ENCODE measurements at places on chromosomes 2 and 18.

GRCh38 chr18:59540780-59541179 is 156.4 kb downstream of the CCBE1 start:
- DNase-seq, result no peak

- DNase-seq, result no peak
These were observed 69.9 kb downstream of the ZC3H6 start for GRCh38 chr2:112345030-112346027.

DNA sequence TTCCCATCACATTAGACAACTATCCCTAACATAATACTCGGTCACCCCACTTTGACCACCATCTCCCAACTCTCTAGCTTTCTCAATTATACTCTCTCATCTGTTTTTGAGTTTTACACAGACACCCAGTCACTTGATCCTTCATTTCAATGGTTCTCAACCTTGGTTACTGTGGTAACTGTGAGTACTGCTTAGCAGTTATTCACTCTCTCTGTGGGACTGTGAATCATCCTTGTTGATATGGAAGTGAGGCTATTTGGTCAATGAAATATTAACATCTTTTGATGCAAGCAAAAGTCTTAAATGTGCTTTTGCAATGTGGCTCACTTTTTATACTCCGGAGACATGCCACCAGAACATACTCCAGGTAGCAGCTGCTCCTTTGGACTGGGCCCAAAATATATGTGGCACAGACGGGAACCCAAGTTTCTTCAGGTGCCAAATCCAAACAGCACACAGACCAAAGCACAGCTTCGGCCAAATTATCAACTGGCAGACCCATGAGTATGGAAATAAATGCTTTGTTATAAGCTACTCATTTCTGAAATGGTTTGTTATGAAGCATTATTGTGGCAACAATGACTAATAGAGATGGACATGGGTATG is 75.0 kb upstream of the SLC25A52 start:
- DNase-seq, result no peak

- no peak for DNase-seq
These were observed 135.9 kb downstream of the ABCA12 start for GRCh38 chr2:215002500-215002899.

GRCh38 chr2:61962095-61962984 is 56.9 kb downstream of the COMMD1 start:
- no peak for DNase-seq

GRCh38 chr2:118654945-118655344 is 192.5 kb downstream of the EN1 start:
- DNase-seq, result no peak

GRCh38 chr2:240972201-240972600 is 26.2 kb upstream of the SNED1 start:
- DNase-seq, result no peak

GRCh38 chr2:101081375-101081907 is 69.7 kb downstream of the TBC1D8 start:
- DNase-seq, result no peak

DNA sequence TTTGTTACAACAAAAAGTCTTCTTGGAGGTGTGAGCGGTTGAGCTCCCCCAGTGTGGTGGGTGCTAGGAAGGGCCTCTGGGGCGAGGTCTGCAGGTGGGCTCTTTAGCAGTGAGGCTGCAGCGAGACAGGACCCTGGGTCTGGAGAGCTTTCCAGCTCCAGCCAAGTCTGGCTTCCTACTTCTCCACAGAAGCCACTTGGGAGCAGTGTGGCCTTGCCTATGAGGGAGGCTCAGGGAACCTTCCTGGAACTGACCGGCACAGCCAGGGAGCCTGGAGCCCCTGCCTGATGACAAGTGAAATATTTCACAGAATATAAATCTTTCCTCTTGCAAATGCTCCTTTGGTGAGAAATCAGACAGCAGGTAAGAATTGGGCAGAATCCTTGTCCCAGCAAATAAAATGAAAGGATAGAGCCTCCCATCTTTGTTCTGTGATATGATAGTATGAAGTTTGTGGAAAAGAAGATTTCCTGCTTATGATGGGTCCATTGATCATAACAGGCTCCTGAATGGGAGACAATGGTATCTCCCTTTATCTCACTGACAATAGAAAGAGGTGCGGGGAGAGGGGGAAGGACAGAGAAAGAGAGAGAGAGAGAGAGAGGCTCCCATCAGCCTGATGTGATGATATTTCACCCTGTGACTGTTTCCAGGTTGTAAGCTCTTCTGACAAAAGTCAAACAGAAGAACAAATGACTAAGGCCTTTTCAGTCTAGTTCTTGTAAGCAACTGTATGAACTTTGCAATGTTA is 289.8 kb upstream of the SPRED2 start:
- DNase-seq, result no peak

GRCh38 chr2:58866527-58866926 is 625.4 kb upstream of the FANCL start:
- no peak for DNase-seq

GRCh38 chr2:143764261-143764660 is 635.0 kb downstream of the ARHGAP15 start:
- no peak for DNase-seq

DNA sequence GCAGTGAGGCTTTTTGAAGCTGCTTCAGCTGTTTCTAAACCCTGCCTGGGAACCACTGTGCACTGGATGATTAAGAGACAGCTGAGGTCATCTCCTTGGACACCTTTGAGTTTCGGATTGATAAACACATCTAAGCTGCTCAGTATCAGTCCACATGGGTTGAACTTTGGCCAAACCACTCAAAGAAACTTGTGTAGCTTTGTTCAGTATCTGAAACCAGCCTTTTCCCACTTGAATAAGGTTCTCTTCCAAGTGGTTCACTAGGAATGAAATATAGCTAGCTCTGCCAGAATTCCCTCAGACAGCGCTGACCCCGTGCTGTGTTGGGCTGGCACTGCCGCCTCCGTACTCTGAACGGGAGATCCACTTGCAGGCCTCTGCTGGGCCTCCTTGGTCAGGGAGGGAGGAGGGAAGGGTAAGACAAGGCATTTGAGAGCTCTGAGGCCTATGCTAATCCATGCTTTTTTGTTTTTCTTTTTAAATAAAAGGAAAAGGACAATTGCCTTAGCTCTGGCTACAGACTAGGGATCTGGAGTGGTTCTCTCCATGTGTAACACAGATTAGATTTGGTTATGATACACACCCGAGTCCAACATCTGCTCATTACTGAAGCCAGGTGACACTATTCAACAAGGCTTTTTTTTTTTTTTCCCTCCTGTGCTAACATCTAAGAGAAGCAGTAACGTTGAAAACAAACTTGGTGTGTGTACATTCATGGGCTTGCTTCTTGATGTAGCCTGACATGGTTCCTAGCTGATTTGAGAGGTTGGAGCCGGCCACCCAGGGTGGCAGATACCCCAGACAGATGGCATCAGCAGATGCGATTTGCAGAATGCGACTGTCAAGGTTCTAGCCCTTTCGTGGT is 67.7 kb downstream of the NCK2 start:
- no peak for DNase-seq

GRCh38 chr2:112767693-112768330 is 3.4 kb upstream of the CKAP2L start:
- no peak for DNase-seq

GRCh38 chr18:35024196-35024595 is 17.0 kb upstream of the MAPRE2 start:
- no peak for DNase-seq

DNA sequence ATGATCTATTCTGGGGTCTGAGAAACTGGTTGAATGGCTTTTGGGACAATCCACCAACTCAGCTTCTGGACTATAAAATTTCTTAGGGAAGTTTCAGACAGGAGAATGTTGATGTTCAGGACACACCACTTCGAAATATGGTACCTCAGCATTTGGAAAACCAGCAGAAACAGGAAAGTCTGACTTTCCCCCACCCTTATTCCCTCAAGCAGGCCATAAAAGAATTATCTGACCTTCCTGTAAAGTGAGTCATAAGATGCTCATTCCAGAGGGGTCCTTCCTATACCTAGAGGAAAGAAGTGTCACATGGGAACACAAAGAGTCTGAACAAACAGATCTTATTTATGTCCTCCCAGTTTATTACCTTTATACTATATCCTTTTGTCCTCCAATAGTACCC is 415.0 kb downstream of the CPS1 start:
- DNase-seq, result no peak

GRCh38 chr2:120605231-120605935 is 130.3 kb upstream of the GLI2 start:
- no peak for DNase-seq

DNA sequence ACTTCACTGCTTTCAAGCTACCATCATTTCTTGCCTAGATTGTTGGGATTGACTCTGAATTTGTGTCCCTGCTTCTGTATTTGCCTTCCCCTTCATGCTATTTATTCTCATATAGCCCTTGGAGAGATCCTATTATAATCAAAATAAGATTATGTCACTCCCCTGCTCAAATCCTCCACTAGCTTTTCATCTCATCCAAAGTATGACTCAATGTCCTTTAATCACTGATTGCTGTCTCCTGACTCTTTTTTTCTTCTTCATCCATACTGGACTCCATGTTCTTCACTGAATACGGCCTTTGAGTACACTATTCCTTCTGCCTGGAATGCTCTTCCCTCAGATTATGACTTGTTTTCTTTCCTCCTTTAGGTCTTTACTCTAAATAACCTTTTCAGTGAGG is 5.0 kb downstream of the RBKS start:
- no peak for DNase-seq

- DNase-seq, result no peak
These were observed 31.9 kb upstream of the CYP1B1 start for GRCh38 chr2:38107738-38108410.

GRCh38 chr2:65064728-65065552 is 8.7 kb downstream of the CEP68 start:
- DNase-seq, result no peak

DNA sequence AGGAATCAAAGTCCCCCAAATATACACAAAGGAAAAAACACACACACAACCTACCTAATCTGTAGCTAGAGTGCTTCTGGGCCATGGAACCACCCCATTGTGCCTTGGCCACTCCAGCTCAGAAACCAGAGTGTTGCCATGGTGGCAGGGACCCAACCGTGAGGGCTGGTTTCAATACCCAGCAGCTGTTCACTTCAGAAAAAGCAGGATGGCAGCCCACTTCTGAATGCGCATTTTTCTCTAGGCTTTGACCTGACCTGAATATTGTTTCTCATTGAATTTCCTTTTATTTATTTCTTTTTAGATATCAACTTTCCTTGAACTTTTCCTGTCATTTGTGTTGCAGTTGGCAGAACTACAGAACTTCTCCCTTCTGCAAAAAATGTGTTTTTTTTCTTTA is 43.0 kb upstream of the EHBP1 start:
- DNase-seq, result no peak

- no peak for DNase-seq
These were observed 155.7 kb downstream of the RDH14 start for GRCh38 chr2:18404708-18405107.

GRCh38 chr2:150605664-150606063 is 118.2 kb upstream of the RND3 start:
- no peak for DNase-seq

- no peak for DNase-seq
These were observed 104.5 kb downstream of the MMADHC start for GRCh38 chr2:149483004-149483605.

- DNase-seq, result no peak
These were observed 502.5 kb upstream of the ACVR2A start for GRCh38 chr2:147342329-147342728.
